ENCODE measurements at places on chromosomes 7 and 10.

DNA sequence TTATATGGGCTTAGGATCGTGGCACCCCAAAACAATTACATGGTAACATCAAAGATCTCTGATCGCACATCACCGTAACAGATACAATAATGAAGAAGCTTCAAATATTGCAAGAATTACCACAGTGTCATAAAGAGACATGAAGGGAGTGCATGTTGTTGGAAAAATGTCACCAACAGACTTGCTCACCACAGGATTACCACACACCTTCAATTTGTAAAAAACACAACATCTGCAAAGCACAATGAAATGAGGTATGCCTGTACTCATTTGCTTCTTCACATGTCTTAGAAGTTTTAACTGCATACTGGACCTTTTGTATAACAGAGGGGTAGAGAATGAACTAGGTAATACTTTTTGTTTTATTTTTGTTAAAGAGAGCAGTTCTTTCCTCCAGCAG lies 96.6 kb downstream of the TPST1 start:
- DNase-seq, result no peak

DNA sequence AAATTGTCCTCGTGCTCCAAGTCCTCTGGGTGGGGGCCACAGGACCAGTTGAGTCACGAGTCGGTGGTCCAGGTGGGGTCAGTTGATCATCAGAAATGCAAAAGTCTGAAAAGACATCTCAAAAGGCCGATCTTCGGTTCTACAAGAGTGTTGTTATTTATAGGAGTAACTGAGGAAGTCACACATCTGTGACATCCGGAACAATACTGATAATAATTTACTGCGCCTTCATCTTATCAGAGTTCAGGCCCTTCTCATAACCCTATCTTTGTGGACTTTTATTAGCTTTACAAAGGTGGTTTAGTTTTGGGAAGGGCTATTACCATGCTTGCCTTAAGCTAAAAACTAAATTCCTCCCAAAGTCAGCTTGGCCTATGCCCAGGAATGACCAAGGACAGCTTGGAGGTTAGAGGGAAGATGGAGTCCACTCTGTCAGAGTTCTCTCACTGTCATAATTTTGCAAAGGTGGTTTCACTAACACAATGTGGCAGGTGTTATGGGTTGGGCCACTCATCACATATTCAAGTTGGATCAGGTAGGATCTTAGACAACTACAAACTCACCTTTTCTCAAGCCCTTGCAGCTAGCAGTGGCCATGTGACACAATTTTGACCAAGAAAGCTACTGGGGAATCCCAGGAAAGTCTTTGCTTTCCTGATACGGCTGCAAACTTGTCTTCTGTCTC lies 54.7 kb upstream of the CHST3 start:
- no peak for DNase-seq

DNA sequence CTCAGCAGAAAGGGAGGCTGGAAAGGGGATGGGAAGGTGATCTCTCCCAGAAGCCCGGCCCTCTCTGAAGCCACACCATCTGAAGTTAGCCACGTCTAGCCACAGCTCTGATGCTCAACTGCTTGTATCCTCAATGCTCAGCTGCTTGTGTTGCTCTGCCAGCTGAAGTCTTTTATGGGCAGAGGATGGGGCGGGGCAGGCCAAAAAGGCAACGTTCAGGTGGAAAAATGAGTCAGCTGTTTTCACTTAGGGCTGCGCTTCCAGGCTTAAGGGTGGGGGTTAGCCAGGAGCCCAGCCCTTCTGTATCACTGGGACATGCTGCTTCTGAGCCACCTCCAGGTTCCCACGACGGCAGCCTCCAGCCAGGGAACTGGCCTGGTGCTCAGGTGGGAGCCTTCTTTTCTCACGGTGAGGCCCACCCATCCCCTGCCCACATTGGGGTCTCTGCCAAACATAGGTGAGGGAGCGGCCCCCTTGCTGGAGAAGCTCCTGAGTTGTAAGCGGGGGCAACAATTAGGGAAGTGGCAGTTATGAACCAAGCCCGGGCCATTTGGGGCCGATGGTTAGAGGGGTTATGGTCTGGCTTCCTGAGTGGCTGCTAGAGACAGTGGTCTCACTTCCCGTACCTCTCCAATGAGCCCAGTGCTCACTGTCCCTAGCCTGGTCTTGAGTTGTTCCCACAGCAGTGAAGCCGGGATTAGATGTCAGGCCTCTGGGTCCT lies 44.9 kb upstream of the CNPY1 start:
- peak; percentile 27 for DNase-seq

- no peak for DNase-seq
These were observed 133.5 kb upstream of the CDK13 start for GRCh38 chr7:39816462-39817060.

- no peak for DNase-seq
These were observed 140.0 kb downstream of the MBL2 start for GRCh38 chr10:52632591-52632990.

DNA sequence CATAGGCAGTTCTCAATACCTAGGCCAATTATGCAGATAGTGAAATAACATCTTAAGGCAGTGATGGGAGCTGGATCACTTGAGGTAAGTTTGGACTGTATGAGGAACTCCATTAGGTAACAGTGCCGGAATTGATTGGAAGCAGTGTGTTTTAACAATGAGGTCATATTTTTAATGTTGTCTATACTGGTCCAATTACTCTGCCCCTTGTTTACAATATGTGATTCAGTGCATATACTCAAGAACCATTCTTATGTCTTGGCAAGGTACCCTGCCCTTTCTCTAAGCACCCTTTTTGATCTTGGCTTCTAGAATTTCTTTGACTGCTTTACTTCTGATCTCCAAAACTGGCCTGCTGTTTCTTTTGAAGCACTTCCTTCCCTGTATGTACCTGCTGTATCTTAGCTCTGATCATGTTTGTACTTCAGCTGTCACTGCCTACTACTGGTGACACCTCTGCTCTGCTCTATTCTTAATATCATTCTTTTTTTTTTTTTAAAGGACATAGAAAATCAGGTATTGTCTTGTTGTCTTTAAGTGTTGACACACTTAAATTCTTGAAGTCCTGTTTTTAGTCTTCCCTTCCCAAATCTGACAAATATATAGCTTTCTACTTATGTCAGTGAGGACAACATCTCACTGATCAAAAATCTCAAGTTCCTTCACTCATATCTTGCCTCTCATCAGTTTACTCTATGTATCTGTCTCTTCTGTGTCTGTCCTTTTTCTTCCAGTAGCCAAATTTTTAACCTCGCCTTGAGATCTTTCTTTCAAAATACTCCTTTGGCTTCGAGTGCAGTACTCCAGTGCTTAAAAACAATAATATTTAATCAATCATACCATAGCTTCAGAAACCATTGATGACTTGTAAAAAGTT lies 46.4 kb upstream of the RPA3 start:
- peak; percentile 14 for DNase-seq

- no peak for DNase-seq
These were observed 203.4 kb downstream of the SLC25A13 start for GRCh38 chr7:96118449-96119001.

GRCh38 chr10:29882766-29883165 lies 176.6 kb downstream of the JCAD start:
- no peak for DNase-seq

DNA sequence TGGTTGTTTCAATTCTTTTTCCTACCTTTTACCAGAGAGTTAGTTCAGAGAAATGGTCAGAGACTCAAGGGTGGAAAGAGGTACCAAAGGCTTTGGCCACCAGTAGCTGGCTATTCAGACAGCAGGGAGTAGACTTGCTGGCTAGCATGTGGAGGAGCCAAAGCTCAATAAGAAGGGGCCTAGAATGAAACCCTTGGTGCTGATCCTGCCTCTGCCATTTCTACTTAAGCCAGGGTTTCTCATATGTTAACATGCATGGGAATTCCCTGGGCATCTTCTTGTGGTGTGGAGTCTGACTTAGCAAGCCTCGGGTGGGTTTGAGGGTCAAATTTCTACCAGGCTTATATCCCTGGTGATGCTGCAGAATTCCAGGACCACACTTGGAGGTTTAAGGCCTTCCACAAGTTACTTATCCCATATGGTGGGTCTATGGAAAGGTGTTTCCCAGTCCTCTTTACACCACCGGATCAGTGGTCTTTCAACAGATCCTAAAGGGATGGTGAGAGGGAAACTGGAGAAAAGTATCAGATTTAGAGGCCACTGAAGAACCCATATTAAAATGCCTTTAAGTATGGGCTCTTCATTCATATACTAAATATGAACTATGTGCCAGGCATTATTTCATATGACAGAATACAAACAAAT lies 3.2 kb downstream of the IL6 start:
- DNase-seq, result no peak

GRCh38 chr7:87083865-87084519 lies 24.5 kb upstream of the ELAPOR2 start:
- DNase-seq, result peak; percentile 11

- no peak for DNase-seq
These were observed 47.2 kb downstream of the XPNPEP1 start for GRCh38 chr10:109875828-109876821.

GRCh38 chr10:14556285-14556956 lies 218.3 kb downstream of the FAM107B start:
- DNase-seq, result peak; percentile 25

GRCh38 chr10:97553575-97554031 lies 19.0 kb upstream of the ANKRD2 start:
- peak; percentile 68 for DNase-seq

GRCh38 chr7:5222841-5223411 lies 32.9 kb downstream of the WIPI2 start:
- no peak for DNase-seq

DNA sequence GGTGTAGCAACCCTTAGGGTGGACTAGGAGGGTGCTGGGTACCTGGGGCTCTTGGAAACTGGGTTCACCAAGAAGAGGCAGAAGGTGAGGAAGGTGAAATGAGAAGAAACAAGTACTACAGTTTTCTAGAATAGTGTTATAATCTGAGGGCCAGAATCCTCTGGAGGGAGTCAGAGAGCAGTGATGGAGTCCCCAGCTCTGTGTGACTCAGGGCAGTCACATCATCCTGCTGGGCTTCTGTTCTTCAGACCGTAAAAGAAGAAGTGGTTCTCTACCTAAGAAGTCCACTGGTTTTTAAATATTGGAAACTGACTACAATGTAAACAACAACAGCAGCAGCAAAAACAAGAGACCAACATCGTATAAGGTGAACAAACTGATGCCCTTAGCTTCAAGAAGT lies 197.3 kb downstream of the PRPF18 start:
- peak; percentile 10 for DNase-seq

GRCh38 chr7:87885018-87885417 lies 8.7 kb downstream of the DBF4 start:
- DNase-seq, result no peak

DNA sequence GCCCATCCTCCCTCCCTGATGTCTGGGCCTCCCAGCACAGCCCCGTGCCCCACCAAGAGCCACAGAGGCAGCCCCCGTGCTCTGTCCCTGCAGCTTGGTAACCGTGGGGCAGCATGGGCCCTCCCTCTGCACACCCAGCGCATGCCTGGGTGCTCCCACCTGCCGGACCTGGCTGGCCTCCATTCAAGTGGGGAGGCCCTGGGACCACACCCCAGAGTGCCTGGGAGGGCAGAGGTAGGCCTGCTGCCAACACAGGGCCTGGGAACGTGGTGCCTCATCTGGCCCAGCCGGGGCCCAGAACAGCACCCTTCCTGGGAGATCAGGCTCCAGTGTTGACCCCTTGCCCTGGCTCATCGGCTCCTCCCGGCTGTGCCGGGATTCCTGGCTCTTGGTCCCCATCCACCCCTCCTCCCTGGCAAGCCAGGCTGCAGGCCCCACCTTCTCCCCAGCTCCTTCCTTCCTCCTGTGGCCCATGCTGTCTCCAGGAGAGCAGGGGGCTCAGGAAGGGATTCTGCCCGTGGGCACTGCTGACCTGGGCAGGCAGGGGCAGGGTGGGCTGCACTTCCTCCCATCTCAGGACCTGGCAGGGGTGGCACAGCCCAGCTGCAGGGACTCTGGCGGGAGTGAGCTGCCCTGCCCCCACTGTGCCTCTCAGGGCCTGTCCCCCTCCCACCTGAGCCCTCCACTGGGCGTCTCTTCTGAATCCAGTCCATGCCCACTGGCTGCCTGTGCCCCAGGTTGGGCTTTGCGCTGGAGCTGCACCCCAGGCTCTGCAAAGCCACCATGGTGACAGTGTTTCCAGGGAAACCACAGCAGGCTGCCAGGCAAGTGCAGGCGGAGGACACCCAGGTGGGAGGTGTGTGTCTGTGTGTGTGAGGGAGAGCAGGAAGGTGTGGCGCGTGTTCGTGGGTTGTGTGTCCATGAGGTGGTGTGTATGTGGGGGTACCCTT lies 32.6 kb downstream of the PWWP2B start:
- DNase-seq, result no peak

DNA sequence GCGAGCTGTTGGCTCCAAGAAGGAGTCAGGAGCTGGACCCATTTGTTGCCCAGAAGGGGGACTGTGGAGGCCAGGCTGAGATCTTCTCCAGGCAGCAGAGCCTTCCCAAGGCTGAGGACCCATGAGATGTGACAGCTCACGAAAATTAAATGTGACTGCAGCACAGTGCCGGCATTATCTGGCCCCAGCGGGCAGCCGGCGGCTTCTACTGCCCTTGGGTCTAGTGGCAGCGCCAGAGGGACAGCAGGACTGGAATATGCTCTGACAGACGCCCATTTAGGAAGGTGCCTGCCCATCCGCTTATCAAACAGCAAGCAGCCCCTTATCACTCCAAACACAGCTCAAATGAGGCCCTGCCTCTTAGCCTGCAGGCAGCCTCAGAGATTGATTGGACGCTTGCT lies 122.9 kb upstream of the LYZL2 start:
- no peak for DNase-seq

DNA sequence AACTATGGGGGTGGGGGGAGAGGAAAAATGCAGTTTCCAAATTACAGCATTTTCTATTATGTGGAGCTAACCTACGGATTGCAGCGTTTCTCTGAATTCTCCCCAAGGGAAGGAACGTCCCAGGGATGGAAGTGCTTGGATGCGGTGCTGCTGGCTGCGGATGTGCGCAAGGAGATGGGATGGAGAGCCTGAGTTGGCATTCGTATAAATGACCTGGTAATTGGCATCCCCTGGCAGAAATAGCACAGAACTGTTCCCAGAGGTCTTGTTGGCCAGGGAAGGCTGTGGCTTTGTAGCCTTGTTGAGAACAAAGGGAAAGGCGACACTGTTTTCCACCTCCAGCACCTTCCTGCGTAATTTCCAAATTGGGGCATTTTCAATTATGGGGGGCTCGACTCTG lies 2.7 kb downstream of the ORAI2 start:
- DNase-seq, result no peak

GRCh38 chr7:55309040-55309991 lies 55.8 kb upstream of the LANCL2 start:
- DNase-seq, result peak; percentile 98
